ENCODE measurements at places on chromosomes 2 and 18. TPM values are rescaled to one million over a fixed set of nuclear protein-coding genes. Genes with fewer than 3 reads are reported as not detected.

Gene PLCL1
- total RNA-seq: not detected

Gene ZNF519
- total RNA-seq: 5.5 TPM

Gene REV1
- total RNA-seq: 36.3 TPM

Gene PCARE
- under 0.01 TPM for total RNA-seq

Gene PROKR1
- not detected for total RNA-seq

Gene PFN4
- total RNA-seq: 1.1 TPM

Gene FMNL2
- total RNA-seq: 26.5 TPM

Gene REEP1
- under 0.01 TPM for total RNA-seq

Gene AKAIN1
- total RNA-seq: not detected

GRCh38 chr2:155905657-155906056 lies 426.9 kb downstream of the NR4A2 start:
- DNase-seq: no peak

DNA sequence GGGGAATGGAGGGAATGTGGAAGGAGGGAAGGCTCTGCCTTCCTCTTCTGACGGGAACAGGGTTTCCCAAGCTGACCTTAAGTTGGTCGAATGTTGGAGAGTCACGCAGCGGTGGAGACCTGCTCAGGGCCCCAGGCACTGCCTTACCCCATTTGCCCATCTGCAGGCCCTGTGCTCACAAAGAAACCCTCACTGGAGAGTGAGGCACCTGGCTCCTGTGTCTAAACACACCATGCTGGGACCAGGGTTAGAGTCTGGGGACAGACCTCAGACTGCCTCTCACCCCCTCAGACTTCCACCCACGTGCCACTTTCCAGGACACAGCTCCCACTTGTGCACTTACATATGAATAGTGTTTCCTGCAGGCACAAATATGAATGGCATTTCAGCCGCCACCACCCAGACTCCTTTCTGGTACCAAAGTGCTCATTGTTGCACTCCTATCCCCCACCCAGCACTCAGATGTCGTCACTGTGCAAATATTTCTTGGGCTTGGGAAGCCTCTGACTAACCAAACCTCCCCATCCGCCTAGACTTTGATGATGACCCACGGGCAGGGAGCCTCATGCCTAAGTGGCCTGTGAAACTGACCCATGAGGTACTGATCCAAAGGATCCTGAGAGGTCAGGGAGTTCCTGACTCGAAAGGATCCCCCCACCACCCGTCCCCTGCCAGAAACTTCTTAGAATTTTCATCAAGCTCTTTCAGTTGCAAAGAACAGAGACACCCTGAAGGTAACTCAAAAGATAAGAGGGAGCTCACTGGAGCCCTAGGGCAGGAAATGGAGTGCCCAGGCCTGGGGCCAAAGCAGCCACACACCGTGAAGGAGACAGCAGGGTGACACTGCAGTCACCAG lies 78.3 kb downstream of the STPG4 start:
- peak; percentile 86 for DNase-seq

DNA sequence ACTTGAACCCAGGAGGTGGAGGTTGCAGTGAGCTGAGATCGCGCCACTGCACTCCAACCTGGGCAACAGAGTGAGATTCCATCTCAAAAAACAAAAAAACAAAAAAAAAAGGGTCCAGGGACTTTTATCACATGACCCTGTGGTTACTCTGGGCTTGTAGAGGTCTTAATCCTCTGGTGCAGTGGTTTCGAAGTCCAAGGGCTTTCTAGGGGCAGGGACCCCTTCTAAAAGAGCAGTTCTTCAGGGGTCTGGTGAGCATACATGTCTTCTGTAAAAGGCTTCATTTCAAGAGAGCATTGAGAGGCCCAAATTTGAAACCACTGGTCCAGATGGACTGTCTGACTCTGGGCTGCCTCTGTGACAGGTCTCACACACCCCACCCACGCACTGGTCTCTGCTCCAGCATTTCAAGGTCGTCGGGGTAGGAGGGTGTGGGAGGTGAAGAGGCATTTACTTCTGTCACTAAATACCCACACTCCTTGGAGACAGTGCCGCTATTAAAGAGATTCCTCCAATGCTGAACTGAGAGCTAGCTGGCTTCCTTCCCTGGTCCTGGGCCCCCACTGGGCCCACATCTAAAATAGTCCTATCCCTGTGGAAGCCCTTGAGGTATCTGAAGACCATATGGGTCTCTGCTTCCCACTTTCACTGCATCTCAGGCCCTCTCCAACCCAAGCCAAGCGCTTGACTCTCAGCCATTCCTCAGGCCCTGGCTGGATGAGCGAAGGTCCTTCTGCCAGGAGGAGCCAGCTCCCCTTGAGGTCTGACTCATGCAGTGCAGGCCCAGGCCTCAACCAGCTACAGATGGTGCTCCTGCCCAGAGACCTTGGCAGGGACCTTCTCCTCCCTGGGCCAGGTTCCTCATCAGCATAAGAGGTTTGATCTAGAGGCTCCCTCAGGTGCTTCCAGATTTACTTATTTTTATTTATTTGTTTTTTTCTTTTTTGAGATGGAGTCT lies 44.8 kb downstream of the PAX8 start:
- DNase-seq: peak; percentile 37

- DNase-seq: no peak
Measured at GRCh38 chr2:203669820-203670219, 36.6 kb upstream of the CD28 start.

GRCh38 chr2:148162871-148163270 lies 142.0 kb downstream of the MBD5 start:
- no peak for DNase-seq

DNA sequence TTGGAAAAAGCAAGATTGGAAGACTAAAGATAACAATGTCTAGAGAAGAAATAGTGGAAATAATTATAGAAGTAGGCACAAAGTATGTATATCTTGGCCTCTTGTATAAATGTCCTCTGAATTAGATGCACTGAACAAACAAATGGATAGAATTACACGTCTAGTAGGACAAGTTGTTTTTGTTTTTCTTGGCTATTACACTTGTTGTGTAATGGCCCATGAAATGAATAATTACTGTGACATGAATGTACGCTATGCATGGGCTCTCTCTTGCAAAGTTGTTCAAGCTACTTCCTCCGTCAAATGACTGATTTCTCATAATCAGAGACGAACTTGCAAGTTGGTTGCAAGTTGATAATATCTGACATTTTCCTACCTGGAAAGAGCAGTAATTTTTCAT lies 126.2 kb downstream of the PDE1A start:
- DNase-seq: no peak

DNA sequence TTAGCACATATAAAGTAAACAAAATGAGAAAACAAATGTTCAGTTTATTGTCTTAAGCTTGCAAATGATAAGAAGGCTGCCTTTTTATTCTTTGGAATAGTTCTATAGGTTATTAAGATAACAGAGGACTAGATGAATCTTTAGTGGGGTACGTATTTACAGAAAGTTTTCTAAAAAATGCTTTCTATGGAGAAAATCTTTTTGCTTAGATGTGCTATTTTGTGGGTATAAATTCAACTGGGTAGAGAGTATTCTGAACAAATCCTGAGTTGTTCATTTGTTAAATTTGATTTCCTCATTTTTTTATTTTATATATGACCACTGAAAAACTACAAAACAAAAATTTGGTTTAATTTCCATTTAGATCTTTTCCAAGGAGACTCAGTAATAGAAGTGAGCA lies 566.9 kb downstream of the PLCL1 start:
- no peak for DNase-seq

All from mammary epithelial cell (primary cell).